ENCODE measurements at places on chromosomes 12 and 14.

DNA sequence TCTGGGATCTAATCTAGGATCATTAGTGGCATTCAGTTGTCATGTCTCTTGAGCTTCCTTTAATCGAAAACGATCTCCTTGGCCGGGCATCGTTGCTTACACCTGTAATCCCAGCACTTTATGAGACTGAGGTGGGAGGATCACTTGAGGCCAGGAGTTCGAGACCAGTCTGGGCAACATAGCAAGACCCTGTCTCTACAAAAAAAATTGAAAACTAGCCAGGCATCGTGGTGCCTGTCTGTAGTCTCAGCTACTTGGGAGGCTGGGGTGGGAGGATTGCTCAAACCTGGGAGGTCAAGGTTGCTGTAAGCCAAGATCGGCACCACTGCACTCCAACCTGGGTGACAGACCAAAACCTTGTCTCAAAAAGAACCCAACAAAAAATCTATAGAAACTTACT lies 9.0 kb downstream of the PUS1 start:
- DNase-seq = no peak

DNA sequence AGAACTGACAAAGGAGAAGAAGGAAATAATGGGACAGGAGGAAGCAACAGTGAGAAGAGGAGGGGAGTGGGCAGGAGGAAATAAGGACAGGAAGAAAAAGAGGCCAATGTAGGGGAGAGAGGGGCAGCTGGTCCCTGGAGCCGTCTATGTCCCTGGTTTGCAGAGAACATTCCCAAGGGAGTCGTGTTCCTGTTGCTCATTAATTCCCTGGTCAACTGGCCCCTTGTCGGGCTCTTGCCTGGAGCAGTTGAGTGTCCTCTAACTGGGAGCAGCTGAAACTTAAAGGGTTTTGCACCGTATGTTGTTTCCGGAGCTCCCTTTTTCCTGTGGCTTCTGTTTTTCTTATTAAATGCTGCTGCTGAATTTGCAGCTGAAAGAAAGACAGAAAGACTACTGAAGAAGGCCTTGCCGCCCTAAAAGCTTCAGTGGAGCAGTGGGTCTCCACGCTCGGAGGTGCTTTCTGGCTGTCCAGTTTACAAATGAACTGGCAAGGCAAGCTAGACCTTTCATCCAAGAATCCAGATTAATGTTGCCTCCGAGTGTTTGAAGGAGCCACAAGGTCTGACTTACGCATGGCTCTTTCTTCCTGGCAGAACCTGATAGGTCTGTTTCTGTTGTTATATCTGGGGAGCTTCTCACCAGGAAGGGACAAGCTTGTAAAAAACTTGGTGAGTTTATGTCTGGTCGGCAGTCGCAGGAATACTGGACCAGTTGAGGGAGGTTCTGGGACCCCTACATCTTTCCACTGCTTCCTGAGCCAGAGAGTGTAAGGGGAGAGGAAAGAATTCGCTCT lies 146.2 kb upstream of the RFLNA start:
- no peak for DNase-seq

DNA sequence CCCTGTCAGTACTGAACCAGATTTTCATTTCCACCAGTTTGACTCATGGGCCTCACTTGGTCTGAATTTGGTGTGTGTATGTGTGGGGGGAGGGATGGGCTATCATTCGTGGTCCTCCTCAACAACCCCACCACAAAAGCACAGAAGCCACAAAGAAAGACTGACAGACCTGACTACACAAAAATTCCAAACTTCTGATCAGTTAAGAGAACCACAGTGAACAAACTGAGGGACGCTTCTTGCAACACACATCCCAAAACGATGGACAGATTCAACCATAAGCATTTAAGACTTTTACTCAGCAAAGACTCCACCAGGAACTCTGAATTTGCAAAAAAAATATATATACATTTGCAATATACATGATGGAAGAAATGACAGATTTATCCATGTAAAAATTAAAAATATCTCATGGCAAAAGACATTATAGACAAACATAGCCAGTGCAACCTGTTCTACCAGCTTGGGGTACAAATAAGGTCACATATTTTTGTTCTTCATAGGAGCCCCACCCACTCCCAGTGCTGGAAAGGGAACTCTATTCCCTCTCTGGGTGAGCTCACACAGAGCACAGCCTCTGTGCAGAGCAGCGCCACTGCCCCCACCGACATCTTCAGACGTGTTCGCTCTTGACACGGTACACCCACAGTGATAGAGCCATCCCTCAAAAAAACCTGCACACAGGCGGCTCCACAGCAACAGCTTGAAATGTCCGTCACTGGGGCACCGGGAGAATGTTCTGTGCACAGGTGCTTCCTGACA lies 49.7 kb downstream of the JAG2 start:
- DNase-seq = no peak

DNA sequence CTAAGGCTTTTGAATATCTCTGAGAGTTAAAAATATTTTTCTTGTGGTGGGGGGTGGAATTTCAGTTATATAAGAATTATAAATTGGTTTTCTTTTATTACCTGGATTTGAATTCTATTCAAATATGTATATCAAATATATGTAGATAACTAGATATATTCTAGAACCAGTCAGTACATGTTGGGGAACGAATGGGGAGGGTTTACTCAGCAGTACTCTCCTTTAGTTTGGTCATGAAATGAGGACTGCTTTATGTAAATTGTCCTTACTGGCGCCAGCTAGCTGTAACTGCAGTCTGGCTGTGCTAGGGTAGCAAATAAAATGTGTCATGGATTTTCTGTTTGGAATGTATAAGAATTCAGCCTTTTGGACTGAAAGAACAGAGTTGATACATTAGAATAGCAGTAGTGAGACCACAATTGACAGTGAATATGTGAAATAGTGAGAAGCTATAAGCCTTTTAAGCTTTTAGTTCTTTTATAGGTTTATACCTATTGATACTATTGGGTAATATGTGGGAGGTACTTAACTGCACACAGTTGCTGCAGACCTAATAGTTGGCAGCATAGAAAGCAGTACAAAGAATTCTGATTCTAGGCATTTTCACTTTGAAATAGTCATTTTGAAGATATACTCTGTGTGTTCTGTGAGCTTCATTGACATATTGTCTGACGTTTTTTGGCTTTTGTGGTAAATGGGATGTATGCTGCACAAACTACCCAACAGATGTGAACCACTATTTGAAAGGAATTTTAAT lies 29.0 kb downstream of the ATF7IP start:
- DNase-seq = no peak

DNA sequence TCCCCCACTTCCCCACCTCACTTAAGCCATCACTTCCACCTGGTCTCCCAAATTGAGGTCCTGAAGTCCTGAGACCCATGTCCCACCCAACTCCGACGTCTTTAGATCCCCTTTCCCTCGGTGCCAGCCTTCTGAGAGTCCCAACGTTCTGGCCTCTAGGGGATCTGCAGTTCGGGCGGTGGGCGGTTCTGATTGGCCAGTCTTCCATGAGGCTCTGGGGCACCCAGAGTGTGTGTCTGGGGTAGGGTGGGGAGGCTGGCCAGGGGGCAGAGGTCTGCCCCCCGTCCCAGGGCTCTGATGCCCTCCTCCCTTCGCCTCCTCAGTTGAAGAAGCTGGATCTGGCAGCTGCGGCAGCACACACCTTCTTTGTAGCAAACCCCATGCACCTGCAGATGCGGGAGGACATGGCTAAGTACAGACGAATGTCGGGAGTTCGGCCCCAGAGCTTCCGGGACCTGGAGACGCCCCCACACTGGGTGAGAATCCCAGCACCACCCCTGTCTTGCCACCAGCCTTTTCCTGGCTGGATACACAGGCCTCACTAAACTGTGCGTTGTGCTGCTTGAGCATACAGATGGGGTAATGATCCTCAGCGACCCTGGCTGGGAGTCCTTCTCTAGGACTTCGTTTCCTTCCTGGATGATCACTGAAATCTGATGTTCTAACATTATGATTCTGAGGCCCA lies 1.5 kb downstream of the P3H3 start:
- no peak for DNase-seq

DNA sequence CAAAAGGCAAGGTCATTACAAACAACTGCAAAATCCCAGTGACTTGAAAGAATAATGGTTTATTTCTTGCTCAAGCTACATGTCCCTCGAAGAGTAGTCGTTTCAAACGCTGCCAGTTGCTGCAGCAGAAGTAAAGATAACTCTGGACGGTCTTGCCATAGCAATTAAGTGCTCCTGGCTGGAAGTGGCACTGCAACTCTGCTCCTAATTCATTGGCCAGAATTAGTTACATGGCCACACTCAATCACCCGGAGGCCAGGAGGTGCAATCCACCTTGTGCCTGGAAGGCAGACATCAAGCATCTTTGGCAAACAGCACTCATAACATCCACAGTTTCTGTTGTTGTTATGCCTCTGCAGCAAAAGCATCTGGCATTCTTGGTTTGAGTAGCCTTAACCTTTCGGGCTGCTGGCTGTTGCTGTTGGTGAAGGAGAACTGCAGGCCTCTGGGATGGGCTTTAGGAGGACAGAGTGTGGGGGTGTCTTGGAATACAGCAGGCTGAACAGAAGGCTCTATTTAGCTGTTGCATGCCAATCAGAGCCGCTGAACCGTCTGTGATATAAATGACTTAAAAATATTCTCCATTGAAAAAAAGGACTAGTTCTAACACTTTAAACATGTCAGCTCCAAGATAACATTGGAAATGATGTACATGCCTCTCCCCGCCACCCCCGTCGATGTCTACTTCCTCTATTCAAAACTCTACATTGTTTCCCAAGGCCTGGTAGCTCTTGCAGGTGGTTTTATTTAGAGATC lies 123.5 kb upstream of the DYRK2 start:
- DNase-seq = no peak

DNA sequence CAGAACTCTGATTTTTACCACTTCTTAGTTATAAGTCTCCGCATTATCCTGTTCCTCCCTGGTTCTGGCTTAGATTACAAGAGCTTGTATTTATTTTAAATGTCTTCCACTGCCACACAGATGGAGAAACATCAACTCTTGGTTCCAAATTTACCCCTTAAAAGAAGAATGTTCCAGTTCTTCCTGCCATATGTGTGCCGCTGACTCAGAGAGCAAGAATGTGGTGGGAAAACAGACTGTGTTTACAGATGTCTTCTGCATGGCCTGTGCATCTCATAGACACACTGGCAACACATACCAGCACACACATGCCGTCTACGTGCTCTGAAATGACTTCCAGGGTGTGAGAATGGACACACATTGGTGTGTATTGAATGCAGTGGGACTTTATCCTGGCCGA lies 383.0 kb downstream of the LRIG3 start:
- DNase-seq = no peak

GRCh38 chr12:78455991-78456390 lies 408.6 kb upstream of the SYT1 start:
- no peak for DNase-seq

GRCh38 chr12:3950714-3951320 lies 77.6 kb upstream of the PARP11 start:
- DNase-seq = no peak

GRCh38 chr14:34368115-34368970 lies 93.7 kb downstream of the SPTSSA start:
- DNase-seq = no peak

GRCh38 chr12:86723326-86723725 lies 467.1 kb upstream of the MGAT4C start:
- no peak for DNase-seq

- DNase-seq = no peak
Measured at GRCh38 chr12:89493670-89494302, 30.8 kb downstream of the GALNT4 start.

DNA sequence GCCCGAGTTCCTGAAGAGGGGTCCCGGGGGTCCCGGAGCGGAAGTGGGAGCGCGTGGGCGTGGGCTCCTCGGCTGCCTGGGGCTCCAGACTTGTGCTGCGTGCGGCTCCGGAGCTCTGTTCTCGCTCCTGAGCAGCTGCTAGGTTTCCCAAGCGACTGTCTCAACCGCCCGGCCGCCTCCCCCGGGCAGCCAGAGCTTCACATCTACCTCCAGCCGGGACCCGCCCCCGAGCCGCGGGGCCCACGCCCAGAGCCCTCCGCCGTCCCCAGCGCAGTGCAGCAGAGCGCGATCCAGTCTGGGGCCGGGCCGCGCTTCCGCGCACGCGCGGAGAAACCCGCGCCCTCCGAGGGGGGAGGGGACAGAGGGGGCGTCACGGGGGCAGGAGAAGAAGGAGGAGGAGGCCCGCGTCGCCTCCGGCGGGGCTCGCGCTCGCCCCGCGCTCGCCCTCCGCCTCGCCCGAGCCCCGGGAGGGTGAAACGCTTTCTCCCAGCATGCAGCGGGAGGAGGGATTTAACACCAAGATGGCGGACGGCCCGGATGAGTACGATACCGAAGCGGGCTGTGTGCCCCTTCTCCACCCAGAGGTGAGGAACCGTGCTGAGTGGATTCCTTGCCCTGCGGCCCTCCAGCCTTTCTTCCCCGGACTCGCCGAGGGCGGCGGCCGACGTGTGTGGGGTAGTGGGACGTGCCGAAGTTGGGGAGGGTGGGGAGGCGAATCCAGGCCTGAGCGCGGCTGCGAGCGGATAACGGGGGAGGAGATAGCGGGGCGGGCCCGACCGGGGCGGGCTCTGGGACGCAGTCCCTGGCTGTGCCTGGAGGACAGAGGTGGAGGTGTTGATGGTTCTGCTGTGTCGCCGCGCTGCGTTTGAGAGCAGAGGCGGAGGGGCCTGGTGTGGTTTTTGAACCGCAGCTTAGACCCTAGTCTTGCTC lies at the start of gene ZDHHC17:
Gene ZDHHC17 (plus strand): TSS at position 370 of the 930 bp plus-strand sequence. CDS start 122 bp downstream, at position 492.
- DNase-seq = peak; percentile 90

DNA sequence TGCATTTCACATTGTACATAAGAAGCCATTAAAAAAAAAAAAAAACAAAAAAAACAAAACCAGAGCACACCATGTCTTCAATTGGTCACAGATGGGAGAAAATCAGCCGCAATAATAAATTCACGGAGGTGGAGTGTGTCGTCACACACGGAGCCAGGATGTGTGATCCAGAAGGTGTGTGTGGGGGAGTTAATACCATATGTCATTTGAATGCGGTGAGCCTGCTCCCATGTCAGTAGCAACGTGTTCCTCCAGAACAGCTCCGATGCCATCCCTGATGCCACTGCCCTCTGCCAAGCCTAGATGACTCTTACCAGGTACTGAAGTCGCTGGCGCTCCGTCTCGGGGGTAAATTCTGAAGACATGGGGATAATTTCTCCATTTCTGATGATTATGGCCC lies 197.8 kb downstream of the PPM1H start:
- DNase-seq = no peak
